ENCODE measurements at places on chromosomes 13 and 19.
A peak's percentile ranks its signal among the peaks of the same experiment; 100 is the strongest.

DNA sequence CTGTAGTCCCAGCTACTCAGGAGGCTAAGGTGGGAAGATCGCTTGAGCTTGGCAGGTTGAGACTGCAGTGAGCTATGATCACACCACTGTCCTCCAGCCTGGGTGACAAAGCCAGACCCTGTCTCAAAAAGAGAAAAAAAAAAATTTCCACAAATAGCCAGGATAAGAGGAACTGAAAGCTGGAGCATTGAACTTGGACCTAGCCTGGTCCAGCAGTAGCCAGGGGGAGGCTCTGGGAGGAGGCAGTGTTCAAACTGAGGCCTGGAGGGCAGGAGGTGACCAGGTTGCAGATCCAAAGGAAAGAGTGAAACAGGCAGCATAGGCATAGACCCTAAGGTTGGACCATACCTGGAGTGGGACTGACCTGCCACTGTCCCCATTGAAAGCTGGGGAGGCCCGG, 26.9 kb upstream of the PIK3R2 start:
- DNase-seq = no peak

GRCh38 chr19:55406826-55407549, 600 bp downstream of the UBE2S start:
- peak; percentile 25 for DNase-seq

- no peak for DNase-seq
Measured at GRCh38 chr19:1826557-1827521, 14.8 kb upstream of the ATP8B3 start.

- DNase-seq = peak; percentile 57
Measured at GRCh38 chr19:38684078-38684861, 36.8 kb downstream of the ACTN4 start.

DNA sequence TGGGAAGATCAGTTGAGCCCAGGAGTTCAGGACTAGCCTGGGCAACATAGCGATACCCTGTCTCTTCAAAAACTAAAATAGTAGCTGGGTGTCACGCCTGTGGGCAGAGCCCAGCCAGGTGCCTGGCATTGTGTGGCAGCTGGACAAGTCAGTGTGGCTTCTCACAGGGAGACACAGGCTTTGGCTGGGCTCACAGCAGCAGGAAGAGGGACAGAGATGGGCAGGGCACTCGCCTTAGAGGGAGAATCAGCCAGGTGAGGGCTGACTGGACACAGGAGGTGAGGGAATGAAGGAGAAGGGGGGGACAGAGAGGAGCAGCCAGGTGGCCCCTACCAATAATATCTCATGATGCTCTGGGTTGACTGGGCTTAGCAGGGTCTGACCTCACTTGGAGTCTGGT, 3.3 kb downstream of the FAM32A start:
- no peak for DNase-seq

GRCh38 chr19:29285878-29286277, 72.9 kb upstream of the UQCRFS1 start:
- DNase-seq = no peak

DNA sequence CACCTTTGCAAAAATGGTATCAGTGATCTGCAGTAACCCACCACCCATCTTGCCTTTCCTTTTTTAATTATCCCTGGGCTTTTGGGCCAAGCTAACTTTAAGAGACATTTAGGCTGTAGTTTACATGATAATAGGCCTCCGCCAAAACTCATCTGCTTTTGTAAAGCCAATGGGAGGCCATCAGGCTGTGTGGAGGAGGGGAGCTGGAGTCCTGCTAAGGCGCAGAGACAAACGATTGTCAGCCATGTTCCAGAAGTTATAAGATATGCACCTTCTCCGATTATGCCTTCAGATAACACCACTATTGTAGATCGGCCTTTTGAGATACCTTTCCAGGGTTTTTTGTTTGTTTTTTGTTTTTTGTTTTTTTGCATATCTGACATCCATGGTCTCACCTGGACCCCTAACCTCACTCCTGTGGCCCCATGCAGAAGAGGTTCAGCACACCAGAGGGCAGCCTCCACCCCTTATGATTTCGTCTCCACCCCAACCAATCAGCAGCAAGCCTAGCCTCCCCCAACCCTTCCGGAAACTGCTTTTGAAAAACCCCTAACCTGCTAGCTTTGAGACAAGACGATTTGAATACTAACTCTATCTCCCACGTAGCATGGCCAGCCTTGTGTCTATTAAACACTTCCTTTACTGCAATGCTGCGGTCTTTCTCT, 113.9 kb upstream of the UBL3 start:
- DNase-seq = no peak

- DNase-seq = no peak
Measured at GRCh38 chr13:51638216-51638871, 54.1 kb downstream of the WDFY2 start.

DNA sequence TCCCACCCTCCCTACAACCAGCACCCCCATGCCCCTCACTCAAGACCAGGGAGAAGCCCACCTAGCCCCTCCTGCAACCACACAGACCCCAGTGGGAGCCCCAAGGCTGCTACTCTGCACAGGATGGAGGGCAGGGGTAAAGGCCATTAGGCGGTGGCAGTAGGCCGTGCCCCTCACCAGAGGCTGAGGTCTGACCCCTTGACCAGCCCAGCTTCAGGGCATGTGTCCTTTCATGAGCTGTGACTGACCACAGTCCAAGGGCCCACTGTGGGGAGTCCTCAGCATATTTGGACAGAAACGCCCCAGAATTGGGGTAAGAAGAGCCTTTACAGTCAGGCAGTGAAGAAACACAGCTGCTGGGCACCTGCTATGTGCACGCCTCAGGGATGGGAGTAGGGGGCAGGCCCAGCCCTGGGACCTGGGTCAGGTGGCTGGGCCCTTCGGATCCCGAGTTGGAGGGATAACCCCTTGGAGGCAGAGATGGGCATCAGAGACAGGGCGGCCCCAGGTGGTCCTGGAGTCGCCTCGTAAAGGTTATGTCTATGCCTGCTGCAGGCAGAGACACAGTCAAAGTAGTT, 1.7 kb upstream of the RPS5 start:
- DNase-seq = no peak

DNA sequence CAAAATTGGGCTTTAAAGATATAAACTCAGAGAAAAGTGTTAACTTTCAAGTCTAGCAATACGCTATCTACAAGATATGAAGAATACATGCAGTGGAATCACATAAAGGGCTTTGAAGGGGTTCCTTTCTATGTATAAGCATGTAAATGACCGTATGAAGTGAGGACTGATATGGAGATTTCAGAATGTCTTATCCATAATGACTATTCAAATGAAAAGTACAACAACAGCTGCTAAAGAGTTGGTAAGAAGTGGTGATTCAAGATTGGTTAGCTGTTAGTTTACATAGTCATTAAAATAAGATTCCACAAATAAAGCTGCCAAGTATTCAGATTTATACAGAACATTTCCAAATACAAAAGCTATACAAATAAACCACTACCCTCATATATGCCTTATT, 153.4 kb upstream of the STARD13 start:
- no peak for DNase-seq

- DNase-seq = peak; percentile 63
Measured at GRCh38 chr13:74061926-74062595, 72.1 kb downstream of the KLF12 start.

GRCh38 chr13:42959615-42960014, 32.4 kb downstream of the EPSTI1 start:
- DNase-seq = no peak

DNA sequence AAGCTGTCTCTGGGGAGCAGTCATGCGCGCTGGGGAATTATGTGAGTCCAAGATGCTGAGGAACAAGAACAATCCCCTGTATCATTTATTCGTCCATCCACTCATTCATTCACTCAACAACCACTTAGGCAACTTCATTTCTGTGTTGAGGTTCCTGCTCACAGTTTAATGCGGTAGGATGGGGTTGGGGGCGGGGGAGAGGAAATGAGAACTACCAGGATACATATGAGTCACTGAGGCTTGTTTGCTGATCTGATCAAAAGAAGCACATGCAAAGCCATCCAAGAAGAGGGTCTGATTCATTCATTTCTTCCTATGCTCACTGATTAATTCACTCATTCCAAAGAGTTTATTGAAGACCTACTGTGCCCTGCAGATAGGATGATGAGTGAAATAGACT, 20.9 kb downstream of the ZNF536 start:
- DNase-seq = no peak

DNA sequence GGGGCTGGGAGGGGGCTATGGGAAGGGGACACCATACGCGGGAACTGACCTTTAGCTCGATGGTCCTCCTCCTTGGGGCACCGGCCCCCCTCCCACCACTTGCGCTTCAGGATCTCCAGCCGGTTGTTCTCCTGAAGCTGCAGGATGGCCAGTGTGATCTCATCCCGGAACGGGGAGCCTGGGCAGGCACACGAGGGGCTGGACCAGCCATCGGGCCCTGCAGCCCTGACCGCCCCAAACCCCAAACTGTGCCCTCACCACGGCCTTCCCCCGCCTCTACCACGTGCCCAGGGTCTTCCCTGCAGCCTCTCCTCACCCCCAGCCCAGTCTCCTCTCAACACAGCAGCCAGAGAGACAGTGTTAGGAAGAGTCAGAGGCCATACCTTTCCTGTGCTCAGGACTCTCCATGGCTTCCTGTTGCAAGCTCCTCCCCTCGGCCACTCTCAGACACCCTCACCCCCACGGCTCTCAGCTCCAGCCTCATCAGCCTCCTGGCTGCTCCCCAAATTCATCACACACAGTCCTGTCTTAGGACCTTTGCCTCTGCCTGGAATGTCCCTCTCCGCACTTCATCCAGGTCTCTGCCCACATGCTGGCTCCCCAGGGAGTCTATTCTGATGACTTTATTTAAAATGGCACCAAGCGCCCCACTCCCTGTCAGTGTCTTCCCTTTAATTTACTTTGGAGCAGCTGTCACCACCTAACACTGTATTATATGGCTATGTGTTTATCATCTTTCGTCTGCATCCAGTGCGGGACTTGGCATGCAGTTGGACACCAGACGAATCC, 9.7 kb upstream of the ATP1A3 start:
- no peak for DNase-seq

DNA sequence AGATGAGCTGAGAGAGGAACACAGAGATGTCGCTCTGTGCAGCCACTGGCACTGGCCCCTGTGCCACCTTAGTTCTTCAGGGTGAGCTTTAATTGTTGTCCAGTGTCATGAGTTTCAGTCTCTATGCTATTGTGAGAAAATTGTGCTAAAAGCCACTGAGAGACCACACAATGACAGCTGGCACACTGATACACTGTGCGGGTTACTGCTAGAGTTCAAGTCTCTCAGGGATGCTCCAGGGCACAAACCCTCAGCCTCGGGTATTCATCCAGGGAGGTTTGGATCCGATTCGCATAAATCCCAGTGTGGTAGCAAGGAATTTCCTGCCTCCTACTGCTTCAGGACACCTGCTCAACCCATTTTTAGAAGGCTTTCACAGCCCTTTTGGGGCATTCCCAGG, 68.1 kb upstream of the EDNRB start:
- DNase-seq = no peak

DNA sequence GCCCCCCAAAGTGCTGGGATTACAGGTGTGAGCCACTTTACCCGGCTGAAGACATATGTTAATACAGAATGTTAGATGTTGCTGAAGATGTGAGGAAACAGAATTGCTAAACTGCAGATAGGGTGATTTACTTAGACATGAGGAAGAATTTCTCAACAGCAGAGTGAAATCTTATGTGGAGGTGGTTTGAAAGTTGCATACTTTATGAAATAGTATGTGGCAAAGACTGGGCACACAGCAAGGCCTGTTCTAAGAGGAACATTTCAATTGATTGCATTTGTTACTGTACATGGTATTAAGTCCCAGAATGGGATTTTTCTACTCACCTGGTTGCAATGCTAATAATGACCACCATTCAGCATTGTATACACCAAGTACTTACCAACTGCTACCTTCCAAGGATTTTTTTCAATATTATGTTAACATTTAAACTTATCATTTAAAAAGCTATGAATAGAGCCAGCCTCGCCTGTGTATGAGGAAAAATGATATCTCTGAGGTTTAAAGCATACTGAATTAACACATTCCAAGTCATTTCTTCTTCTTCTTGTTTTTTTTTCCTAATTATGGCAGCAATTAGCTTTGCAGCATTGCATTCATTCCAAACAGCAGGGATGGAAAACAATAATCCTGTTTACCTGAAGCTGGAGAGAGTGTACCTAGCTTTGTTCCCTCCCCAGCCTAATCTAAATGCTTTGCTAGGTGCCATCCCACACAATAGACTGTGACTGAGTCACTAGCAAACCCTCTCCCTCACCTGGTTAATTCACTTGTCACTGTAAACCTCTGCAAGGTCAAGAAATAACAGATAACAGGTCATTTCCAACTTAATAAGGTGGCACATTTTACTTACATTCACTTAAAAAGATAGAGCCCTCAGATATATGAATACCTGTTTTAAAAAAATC, 19.4 kb upstream of the KLF5 start:
- no peak for DNase-seq

- no peak for DNase-seq
Measured at GRCh38 chr19:49256691-49257090, 68.3 kb downstream of the SLC6A16 start.

DNA sequence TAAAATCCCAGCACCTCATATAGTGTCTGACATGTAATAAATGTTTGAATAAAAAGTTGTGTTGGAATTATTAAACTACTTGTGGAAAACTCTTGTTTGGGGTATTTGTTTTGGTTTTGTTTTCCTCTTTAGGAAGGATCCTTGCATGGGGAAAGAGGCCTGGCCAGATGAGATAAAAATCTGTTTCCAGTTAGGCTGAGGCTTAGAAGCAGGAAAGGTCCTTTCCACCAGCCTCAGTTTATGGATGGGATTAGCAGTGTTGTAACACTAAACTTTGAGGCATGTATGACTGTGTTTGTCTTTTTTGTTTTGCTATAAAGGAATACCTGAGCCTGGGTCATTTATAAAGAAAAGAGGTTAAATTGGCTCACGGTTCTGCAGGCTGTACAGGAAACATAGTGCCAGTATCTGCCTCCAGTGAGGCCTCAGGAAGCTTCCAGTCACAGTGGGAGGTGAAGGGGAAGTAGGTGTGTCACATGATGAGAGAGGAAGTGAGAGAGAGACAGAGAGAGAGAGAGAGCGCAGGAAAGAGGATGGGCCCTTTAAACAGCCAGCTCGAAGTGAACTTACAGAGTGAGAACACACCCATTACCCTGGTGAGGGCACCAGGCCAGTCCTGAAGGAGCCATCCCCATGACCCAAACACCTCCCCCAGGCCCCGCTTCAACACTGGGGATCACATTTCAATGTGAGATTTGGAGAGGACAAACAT, 21.6 kb downstream of the SPATA13 start:
- DNase-seq = no peak

DNA sequence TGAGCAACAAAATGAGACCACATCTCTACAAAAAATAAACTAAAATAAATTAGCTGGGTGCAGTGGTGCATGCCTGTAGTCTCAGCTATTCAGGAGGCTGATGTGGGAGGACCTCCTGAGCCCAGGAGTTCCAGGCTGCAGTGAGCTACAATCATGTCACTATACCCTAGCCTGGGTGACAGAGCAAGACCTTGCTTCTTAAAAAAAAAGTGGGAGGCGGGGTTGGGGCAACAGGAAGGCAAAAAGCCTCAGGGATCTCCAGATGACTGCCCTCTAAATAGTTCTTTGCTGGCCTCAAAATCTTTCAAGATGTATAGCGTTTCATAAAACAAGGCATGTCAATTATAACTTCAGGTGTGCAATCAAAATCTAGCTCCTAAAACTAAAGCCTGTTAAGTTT, 18.5 kb downstream of the CEACAM8 start:
- DNase-seq = no peak

- no peak for DNase-seq
Measured at GRCh38 chr19:17909003-17909732, 23.6 kb upstream of the CCDC124 start.
